ENCODE measurements at places on chromosomes 12 and 14.

DNA sequence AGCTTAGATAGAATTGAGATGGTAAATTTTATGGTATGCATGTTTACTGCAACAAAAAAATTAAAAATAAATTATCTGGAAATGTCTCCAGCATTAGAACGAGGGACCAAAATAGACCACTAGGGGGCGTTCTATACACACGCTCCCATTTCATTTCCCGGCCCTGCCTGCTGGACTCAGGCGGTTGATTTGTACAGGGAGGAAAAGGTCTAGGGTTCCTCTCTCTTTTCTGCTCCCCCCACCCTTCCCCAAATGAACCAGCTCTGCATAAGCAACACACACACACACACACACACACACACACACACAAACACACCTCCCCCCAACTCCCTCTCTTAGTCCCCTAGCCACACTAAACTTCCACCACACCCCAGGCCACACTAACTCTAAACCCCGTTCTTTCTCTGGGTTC, 7.8 kb upstream of the DTX1 start:
- peak; percentile 70 for DNase-seq

- DNase-seq = no peak
These were observed 727.1 kb upstream of the TBX3 start for GRCh38 chr12:115411121-115411520.

DNA sequence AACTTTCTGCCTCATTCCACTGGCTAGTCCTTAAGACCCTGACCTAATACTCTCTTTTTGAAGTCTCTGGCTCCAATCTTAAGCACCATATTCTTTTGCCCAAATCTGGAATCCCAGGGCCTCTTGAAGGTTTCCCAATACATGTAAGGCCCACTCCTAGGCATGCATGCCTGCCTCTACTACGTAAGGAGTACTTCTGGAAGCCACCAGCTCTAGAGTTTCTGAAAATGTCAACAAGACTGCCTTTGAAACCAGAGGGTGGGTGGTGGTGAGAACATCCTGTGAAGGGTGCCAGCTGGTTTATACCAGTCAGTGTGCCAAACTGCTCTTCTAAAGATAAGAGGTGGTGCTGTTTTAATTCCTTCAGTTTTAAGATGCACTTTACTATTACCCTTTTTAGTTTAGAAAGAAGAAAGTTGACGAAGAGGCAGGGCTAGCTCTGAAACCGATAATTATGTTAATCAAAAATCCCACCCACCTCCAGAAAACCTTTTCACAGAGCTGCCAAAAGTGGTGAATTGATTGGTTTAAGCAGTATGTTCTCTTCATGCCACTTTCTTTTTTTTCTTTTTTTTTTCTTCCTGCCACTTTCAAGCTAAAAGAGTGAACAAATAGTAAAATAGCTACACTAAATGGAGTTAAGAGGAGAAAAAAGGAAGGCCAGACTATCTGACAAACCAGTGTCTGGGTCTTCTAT, 8.7 kb upstream of the WDR89 start:
- no peak for DNase-seq

- no peak for DNase-seq
These were observed 26.3 kb downstream of the CLMN start for GRCh38 chr14:95293449-95293848.

- no peak for DNase-seq
These were observed 44.8 kb downstream of the WSCD2 start for GRCh38 chr12:108173892-108174291.

DNA sequence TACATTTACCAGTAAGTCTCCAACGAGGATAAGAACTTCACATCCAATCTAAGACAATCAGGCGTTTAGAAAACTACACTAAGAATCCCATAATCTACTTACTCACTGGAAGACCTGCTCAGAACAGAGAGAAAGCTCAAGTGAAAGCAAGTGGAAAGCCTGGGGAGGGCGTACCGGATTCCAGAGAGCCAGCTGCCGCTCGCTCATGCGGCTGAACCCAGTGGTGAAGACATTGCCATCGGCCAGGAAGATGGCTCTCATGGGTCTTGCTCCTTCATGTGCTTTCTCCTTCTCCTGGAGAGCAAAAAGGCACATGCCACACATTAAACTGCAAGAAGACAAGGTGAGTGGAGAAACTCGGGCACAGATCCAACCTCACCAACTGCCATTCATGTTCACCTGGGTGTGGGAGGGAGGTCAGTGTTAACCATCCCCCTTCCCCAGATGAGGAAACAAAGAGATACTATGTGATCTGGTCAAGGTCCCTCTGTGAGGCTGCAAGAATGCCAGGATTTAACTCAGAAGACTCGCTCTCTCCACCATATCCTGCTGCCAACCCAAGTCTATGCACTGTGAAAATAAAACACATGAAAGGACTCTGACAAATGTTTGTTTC, 23.5 kb upstream of the SELPLG start:
- DNase-seq = no peak

- no peak for DNase-seq
These were observed 407.1 kb downstream of the TRHDE start for GRCh38 chr12:72679147-72679757.

DNA sequence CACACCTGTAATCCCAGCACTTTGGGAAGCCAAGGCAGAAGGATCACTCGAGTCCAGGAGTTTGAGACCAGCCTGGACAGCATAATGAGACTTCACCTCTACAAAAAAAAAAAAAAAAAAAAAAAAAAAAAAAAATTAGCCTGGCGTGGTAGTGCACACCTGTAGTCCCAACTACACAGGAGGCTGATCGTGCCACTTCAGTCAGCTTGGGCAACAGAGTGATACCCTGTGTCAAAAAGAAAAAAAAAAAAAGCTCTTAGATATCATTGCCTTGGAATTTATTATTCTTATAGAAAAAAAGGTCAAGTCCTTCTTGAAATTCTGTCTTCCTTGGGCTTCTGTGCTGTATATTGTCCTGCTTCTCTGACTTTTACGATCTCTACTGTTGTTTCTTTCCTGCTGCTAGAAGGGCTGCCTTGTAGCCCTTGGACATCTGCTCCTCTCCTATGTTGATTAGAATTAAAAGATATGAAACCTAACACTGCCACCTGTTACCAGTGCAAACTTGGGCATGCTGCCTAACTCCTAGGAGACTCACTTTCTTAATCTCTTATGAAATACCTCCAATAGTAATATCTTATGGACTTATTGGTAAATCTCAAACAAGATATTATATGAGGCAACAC, 5.7 kb downstream of the TMEM19 start:
- DNase-seq = no peak
